ENCODE measurements at places on chromosomes 7 and 10. TPM values are rescaled to one million over a fixed set of nuclear protein-coding genes. Genes with fewer than 3 reads are reported as not detected.

GRCh38 chr7:76236224-76236623, 34.5 kb downstream of the SRRM3 start:
- DNase-seq: no peak

The CTAGE15 gene
- 2.7 TPM for total RNA-seq

GRCh38 chr10:69745698-69746097, 56.0 kb upstream of the COL13A1 start:
- no peak for DNase-seq

The GDF2 gene
- total RNA-seq: 0.19 TPM

The HABP2 gene
- total RNA-seq: 0.37 TPM

DNA sequence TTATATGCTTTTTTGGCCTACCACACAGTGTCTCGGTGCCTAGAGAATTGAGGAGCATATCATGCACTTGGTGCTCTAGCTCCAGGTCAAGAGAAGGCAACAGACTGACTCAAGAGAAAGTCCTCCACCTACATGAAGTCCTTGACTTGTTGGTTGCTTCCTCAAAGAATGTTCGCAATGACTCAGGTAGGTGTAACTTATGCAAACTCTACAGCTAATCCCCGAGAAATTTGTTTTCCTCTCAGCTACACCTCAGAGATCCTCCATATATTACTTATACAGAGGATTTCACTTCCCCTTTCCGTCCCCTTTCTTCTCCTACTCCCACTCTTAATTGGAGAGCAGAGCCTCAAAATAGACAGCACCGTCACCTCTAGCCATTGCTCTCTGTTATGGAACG, 1013.1 kb downstream of the KCNMA1 start:
- DNase-seq: no peak

The INHBA gene
- 5.7 TPM for total RNA-seq

The ANXA8 gene
- 1.8 TPM for total RNA-seq

- no peak for DNase-seq
Measured at GRCh38 chr10:49173201-49173772, 14.9 kb downstream of the TMEM273 start.

The ACSM6 gene
- not detected for total RNA-seq

- DNase-seq: no peak
Measured at GRCh38 chr10:49160110-49160509, 26.3 kb upstream of the FAM170B start.

Data from testis (tissue), 5 donors.